ENCODE measurements at places on chromosomes 5 and 9. TPM values are rescaled to one million over a fixed set of nuclear protein-coding genes. Genes with fewer than 3 reads are reported as not detected.

- no peaks in the 10 kb centered on the region for H3K36me3 ChIP-seq
- DNase-seq: no peak
- no peak overlapping the region for H3K27ac ChIP-seq
- no peak overlapping the region for H3K4me3 ChIP-seq
These were observed 734.5 kb upstream of the NUDT12 start for GRCh38 chr5:104297076-104297475.

GRCh38 chr5:8295141-8295540 lies 426.2 kb downstream of the MTRR start:
- no peak for DNase-seq
- H3K36me3 ChIP-seq: no peaks in the 10 kb centered on the region
- H3K27ac ChIP-seq: no peak overlapping the region
- no peak overlapping the region for H3K4me3 ChIP-seq

- H3K36me3 ChIP-seq: no peaks in the 10 kb centered on the region
- 0 out of 2 replicates have a peak, but pooled peaks cover 12% of the 10 kb centered on the region for H3K4me1 ChIP-seq
- H3K27ac ChIP-seq: no peak overlapping the region
These were observed 52.1 kb upstream of the FREM1 start for GRCh38 chr9:14962193-14962882.

- H3K27me3 ChIP-seq: no peaks in the 10 kb centered on the region
- H3K4me3 ChIP-seq: no peak overlapping the region
- peak; percentile 72 for DNase-seq
- H3K27ac ChIP-seq: no peak overlapping the region
These were observed 133.8 kb upstream of the SLC24A2 start for GRCh38 chr9:19922476-19923118.

RAI14 gene
- 120 TPM for total RNA-seq

ZFP2 gene
- 1.8 TPM for total RNA-seq

Data from GM23248 (cell line).